ENCODE measurements at places on chromosomes 11 and 22. TPM values are rescaled to one million over a fixed set of nuclear protein-coding genes. Genes with fewer than 3 reads are reported as not detected.

DNA sequence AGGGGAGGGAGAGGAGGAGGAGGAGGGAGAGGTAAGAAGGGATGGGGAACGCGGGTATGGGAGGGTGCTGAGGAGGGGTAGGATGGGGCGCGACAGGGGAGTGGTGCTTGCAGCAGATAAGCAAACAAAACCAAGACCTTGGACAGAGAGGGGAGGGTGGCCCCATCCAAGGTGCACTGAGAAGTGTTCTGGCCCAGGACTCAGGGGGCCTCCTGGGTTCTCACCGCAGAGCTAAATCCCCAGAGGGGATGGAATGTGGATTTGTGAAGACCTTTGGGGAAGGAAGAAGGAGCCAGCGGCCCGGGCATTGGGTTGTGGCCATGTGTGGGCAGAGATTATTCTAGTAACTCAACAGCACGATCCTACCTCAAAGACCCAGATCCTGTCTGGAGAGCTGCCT, 90.9 kb upstream of the LINC01488 start:
- DNase-seq, result no peak

DNA sequence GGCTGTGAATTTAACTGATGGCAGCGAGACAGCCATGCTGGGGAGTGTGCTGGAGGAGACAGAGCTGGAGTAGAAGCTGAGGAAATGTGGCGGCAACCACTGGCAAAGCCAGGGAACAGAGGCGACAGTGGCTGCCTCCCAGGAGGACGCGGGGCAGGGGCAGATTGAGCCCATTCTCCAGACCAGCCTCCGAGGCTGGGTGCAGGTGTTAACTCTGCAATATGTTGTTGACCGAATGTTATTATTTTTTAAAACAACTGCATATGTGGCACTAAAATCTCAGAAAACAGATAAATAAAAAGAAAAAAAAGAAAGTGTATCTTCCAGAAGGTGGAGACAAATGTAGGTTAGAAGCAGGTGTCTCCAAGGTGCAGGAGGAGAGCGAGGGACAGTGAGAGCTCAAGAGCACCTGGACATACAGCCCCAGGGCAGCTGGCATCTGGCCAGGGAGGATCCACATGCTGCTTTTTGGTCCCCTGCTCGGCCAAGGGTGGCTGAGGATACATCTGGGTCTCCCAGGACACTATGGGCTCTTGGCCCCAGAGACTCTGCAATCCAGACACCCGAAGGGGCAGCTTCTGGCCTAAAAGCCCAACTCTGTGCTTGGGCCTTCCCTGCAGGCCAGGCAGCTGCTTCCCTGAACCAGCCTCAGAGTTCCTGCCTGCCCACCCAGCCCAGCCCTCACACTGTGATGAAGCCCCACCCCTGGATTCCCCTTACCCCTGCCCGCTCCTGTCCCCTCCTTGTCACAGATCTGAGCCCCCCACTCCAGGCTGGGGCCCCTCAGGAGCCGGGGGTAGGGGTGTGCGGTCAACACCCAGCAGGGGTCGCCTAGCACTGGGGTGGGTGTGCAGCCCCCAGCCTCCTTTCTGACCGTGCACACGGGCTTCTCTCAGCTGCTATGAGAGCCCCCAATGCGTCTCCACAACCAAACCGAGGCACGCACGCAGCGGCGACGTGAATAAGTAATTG, 12.9 kb downstream of the RTN4R start:
- no peak for DNase-seq

DNA sequence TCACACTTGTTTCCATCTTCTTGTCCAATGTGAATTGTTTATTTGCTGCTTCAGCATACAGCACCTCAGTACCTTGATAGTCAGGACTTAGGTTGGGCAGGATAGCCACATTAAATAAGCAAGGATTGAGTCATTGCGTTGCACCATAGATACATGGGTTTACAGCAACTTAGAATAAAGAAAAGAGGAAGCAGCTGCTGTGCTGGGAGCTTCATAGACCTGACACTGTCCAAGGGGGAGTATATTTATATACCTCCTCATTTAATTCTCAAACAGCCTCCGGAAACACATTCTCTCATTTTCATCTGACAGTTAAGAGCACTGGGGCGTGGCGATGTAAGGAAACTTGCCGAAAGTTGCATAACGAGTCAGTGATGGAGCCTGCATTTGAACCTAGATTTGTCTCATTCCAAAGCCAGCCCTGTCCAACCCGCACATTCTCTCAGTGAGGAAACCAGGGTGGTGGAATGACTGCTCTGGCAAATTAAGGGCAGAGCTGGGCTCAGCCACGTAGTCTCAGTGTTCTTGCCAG, 42.2 kb downstream of the UBASH3B start:
- DNase-seq, result peak; percentile 44

- no peak for DNase-seq
These were observed 6.1 kb downstream of the ARVCF start for GRCh38 chr22:20010307-20011122.

DNA sequence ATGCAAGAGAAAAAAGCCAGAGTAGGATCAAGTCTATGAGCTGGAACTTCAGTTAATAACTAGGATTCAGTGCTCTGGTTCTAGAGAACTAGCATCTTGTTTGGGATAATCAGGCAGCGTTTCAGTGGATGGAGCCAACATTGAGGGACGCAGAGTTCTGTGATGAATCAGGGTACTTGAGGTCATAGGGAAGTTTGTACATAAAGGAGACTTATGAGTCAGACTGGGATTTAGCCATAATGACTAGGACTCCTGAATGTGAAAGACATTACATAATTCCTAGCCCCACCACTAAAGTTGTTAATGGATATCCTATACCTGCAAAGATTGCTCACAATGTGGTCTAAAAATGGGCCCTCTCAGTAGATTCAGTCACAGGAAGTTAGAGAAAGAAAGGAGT, 6.8 kb downstream of the SLN start:
- no peak for DNase-seq

GRCh38 chr11:74773476-74773875, 24.8 kb downstream of the RNF169 start:
- no peak for DNase-seq

Gene OR9Q2
- not detected for total RNA-seq
